ENCODE measurements at places on chromosomes 2 and 18. TPM values are rescaled to one million over a fixed set of nuclear protein-coding genes. Genes with fewer than 3 reads are reported as not detected.

GRCh38 chr2:239800785-239801386 is 224.3 kb downstream of the NDUFA10 start:
- DNase-seq: no peak

GRCh38 chr2:239554766-239555570 is 154.1 kb upstream of the HDAC4 start:
- DNase-seq: no peak

DNA sequence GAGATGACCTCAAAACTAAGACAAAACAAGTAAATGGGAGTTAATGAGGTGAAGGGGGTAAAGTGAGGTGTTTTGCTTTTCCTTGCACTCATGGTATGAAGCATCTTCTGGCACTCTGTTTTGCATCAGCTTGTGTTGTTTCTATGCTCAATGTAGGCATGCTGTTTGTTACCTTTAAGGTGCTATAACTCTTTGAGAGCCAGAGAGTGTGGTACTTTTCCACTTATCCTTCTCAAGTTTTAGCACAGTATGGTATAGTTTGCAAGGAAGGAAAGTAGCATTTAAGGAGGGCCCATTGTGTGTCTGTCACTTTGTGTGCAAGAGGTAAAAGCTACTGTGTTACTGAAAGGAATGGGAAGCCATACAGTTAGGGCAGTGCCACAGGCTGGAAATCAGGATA is 17.5 kb upstream of the CXCR4 start:
- no peak for DNase-seq

GRCh38 chr2:162475661-162476060 is 131.7 kb downstream of the GCA start:
- DNase-seq: no peak

Gene RPS27A
- 2,174 TPM for total RNA-seq

Gene C2orf81
- 1.2 TPM for total RNA-seq

DNA sequence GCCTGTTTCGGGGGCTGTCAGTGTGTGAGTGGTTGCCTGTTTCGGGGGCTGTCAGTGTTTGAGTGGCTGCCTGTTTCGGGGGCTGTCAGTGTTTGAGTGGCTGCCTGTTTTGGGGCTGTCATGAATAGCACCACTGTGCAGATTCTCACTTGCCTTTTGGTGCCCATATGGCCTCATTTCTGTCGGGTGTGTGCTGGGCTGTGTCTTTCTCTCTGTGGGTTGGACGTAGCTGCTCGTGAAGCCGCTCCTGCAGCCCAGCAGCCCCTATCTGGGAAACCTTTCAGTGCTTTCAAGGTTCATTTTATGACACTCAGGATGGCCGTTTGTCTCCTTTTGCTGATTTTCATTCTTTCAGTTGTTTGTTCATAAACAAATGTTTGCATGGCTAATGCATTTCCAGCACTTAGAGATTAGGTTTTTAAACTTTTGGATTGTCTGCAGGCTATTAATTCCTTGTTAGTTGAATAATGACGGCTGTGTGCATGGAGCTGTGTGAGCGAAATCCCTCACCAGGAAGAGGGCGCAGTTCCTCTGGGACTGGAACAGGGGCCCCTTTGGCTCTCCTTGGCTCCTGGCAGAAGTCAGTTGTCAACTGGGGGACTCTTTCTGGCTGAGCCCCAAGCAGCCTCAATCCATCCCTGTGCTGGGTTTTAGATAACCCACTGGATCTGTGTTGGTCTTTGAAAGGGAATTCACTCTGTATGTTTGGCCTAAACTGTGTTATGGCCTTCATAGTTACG is 10.8 kb downstream of the AGAP1 start:
- DNase-seq: no peak

Gene MCM6
- 12.6 TPM for total RNA-seq

GRCh38 chr2:178204977-178205376 is 10.7 kb downstream of the OSBPL6 start:
- DNase-seq: no peak

Gene TMEM169
- total RNA-seq: 0.95 TPM

- DNase-seq: no peak
Observed at GRCh38 chr2:154882725-154883124, 184.2 kb downstream of the KCNJ3 start.

Gene EMILIN2
- total RNA-seq: 33.9 TPM

- DNase-seq: no peak
Observed at GRCh38 chr2:220162320-220162719, 534.9 kb downstream of the SLC4A3 start.

GRCh38 chr18:46468426-46469180 is 188.4 kb downstream of the LOXHD1 start:
- DNase-seq: no peak

Gene CHRNA1
- total RNA-seq: not detected

Gene ANTXR1
- 43.0 TPM for total RNA-seq

GRCh38 chr18:31162825-31163435 is at the start of gene DSC1:
DSC1 (minus strand) TSS chr18:31162856; CDS start chr18:31162594, 262 bp downstream.
- DNase-seq: no peak

GRCh38 chr18:25349131-25349925 is 2.6 kb downstream of the ZNF521 start:
- no peak for DNase-seq

DNA sequence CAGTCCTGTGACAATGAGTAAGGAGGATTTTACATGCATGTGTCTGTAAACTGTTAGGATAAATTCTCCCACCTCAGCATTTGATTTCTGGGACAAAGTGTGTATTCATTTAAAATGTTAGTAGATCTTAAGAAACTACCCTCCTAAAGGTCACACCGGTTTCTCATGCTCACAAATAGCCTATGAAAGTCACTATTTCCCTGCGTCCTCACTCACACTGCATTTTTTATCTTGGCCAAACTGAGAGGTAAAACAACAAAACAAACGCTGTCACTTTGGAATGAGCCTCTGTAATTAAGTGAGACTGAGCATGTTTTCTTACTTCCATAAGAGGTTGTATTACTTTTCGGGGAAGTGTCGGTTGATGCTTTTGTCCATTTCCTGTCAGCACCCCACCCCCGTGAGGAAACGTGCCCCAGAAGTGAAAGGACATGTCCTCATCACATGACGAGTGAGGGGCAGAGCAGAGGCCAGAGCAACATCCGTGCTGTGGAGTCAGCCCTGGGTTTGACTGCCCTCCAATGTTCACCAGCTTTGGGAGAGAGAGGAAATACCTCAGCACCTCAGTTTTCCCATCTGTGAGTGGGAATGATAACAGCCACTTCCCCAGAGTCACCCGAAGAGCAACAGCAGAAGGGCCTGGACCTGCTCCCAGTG is 3.1 kb downstream of the GYPC start:
- no peak for DNase-seq

Gene AOX1
- 241 TPM for total RNA-seq

- DNase-seq: no peak
Observed at GRCh38 chr18:26021061-26021754, 69.2 kb downstream of the SS18 start.
